ENCODE measurements at places on chromosomes 4 and X.

- DNase-seq = no peak
These were observed 275.2 kb downstream of the QDPR start for GRCh38 chr4:17236686-17237085.

DNA sequence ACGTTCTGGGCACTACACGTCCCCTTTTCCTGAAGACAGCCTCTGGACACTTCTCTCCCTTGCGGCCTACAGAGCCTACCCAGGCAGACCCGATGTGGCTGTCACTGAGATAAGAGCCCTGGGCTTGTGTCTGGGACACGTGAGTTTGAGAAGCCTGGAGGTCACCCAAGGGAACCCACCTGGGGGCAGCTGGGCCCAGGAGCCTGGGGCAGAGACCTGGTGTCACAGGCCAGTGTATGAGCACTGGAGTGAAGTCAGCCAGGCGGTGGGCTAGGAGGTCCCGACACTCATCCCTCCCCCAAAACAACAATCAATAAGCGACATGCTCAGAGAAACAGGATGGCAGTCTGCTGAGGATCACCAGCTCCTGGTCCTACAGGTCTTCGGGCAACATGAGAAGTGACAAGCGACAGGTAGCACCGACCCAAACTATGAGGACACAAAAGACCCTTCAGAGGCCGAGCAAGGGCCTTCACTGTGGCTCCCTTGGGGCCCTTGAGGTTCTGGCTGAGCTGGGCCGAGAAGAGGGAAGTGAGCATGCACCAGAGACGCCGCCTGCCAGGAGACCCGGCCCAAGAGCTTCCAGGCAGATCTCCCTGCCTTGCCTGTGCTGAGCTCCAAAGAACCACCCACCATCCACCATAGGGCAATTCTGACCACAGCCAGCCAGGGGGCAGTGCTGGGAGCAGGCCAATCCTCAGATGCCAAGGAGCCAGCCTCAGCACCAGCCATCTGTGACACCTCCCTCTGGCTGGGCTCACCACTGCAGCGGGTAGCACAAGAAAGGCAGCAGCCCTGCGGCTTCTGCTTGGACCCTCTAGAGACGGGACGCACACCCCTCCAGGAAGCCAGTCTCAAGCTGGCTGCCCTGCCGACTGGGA lies 11.0 kb upstream of the DUSP9 start:
- no peak for DNase-seq

GRCh38 chrX:140040386-140040785 lies 75.1 kb upstream of the CXorf66 start:
- no peak for DNase-seq

DNA sequence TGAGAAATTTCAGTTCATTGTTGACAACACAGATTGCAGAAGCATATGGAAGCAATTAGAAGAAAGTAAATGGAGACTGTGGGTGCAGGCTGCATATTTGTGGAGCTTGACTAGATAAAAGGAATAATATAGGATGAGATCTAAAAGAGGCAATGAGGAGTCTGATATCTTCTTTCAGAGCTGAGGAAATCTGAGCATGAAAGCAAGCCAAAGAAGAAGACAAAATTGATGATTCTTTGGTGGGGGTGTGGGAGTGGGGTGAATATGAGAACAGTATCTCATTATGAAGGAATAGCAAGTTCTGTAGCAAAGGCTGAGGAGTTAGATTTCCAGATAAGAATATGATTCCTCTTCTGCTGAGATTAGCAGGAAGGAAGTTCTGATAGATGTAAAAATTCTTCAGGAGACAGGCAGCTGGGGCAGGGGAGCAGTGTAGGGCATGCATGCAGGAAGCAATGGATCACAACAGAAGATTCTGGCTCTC lies 6.1 kb upstream of the PDHA2 start:
- DNase-seq = no peak

GRCh38 chr4:62199291-62199810 lies 999.2 kb downstream of the ADGRL3 start:
- DNase-seq = no peak

GRCh38 chr4:173448608-173449379 lies 49.9 kb upstream of the SCRG1 start:
- DNase-seq = no peak

- DNase-seq = no peak
These were observed 894.7 kb upstream of the INTU start for GRCh38 chr4:126737899-126738526.

DNA sequence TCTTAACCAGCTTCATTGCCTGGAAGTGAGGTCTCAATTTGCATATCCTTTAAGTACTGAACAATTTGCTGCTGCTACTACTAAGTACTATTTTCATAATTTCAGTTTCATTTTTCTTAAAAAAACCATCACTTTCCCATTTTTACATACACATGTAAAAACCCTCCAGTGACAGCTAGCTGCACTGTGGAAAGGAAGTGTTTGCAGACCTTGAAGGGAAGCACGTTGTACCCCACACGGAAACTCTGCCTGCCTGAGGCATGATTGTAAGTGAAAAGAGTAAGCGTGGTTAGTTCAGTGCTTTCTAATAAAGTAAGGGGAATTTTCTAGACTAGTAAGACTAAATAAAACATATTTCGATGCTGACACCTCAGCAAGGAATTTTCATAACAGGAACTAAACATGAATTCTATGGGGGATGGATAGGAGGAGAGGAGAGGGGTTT lies 103.6 kb downstream of the RAPGEF2 start:
- DNase-seq = no peak

GRCh38 chr4:8905226-8905772 lies 33.7 kb upstream of the HMX1 start:
- DNase-seq = no peak

- DNase-seq = no peak
These were observed 124.3 kb upstream of the MAMLD1 start for GRCh38 chrX:150238632-150239382.

- no peak for DNase-seq
These were observed 90.8 kb upstream of the LIMCH1 start for GRCh38 chr4:41446981-41447725.

- DNase-seq = no peak
These were observed 93.5 kb upstream of the SLC6A14 start for GRCh38 chrX:116342903-116343302.

DNA sequence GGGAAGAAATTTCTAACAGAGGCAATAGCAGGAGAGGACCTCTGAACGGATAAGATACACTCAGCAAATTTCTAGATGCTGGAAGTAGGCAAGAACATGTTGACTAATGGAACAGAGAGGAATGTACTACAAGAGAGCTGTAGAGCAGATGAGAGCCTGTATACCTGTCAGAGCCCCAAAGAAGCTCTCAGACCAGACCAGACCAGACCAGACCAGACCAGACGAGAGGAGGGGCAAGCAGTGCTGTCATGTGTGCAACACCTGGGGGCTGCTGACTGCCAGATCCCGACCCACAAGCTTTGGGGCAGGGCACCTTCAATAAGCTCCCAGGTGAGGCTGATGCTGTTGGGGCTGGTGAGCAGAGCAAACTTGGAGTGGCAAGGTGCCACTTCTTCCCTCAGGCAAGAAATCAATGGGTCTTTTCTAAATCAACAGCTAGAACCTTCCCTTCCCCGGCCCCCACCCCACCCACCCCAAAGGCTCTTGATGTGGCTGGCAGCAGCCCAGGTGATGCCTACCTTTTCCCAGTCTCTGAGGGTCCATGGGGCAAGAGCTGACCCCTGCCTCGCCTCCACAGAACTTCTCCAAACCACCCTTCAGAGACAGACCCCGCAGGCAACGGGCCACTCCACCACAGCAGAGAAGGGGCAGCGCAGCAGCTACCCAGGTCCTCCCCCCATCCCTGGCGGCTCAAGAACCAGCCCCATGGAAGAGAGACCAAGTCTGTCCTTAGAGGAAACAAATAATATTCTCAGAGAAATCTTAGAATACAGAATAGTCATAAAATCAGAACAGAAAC lies 32.7 kb downstream of the MECP2 start:
- DNase-seq = no peak

- no peak for DNase-seq
These were observed 455.7 kb downstream of the GABRG1 start for GRCh38 chr4:45668128-45668527.
